HS-5 (cell line): ENCODE measurements at places on chromosomes 2 and 18.

DNA sequence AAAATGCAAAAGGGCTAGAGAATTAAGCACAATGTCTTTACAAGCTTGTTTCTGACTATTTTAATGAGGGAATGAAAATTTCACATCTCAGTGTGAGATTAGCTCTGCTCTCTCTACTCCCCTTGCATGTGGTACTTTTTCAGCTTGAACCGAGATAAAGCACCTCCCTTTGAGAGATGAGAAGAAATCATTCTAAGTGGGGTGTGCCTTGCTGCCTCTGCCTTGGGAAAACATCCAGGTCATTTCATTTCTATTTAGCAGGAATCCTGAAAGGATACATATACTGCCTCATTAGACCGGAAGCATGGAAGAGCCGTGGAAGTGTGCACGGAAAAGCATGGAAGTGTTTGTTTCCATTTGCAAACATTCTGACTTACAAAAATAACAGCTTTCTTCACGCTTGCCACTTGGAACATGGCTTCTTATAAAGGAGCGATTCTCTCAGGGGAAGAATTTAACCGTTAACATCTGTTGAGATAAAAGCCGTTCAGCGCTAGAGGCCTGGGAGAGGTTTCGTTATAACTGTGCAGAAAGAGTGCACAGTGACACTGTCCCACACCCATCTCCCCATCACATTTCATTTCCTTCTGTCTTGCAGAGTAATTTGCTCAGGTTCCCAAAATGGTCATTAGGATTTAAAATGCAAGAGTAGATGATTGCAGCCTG, 16.7 kb downstream of the NOSTRIN start:
- no peak for DNase-seq

- no peak for DNase-seq
These were observed 49.0 kb downstream of the PIAS2 start for GRCh38 chr18:46868169-46868921.

GRCh38 chr2:9261231-9261883, 54.7 kb downstream of the ASAP2 start:
- no peak for DNase-seq

GRCh38 chr2:236642125-236642524, 72.5 kb downstream of the ACKR3 start:
- no peak for DNase-seq

DNA sequence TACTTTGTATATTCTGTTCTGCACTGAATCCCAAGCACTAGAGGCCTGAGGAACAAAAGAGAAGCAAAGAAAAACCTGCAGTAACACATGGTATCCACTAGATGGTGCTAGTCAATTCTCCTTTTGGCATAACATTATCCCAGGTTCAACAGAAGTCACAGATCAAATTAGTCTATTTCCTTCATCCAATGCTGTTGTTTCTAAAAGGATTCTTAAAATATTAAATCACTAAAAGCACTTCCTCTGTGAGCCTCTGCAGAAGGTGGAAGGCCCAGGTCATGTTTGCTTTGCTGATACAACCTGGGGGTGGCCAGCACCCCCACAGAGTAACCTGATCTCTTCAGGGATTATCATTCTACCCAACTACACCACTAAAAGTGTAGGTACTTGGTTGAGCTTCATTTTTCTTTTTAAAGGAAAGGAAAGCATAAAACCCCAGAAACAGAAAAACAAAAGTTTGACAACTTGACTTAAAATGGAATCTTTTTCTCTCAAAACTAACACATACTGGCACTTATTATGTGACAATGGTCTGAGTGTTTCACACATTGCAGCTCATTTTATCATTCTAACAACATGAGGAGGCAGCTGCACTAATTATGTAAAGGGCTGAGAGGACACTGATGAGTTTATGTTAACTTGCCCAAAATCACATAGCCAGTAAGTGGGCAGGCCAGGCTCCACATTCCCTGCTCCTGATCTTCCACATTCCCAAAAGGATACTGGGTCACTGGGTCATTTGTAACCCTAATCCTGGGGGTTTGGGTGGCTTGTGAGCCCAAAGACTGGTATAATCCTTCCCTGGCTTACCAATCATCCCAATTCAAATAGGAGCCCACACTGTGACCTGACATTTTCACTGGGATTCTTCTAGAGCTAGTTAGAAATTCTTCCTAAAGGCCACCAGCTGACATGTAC, 66.8 kb upstream of the DNER start:
- peak; percentile 36 for DNase-seq

GRCh38 chr2:67215214-67216055, 181.7 kb upstream of the ETAA1 start:
- DNase-seq, result no peak

DNA sequence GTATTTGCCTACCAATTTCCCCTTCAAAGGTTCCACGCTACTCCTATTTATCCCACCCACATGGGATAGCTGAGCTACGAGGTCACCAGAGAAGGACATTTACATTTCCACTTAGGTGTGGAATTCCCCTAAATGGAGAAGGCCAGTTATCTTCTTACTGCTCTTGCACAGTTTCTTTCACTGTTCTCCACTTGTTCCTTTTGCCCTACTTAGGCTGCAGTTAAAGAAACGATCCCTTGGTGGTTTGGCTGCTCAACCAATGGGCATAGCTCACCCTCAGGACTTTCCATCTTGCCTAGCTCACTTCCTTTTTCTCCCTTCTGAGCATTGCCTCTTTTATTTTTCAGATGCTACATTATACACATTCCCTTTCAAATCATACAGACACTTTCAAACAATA, 11.2 kb upstream of the NABP1 start:
- DNase-seq, result no peak

- no peak for DNase-seq
These were observed 54.5 kb downstream of the TSHZ1 start for GRCh38 chr18:75264926-75265597.

DNA sequence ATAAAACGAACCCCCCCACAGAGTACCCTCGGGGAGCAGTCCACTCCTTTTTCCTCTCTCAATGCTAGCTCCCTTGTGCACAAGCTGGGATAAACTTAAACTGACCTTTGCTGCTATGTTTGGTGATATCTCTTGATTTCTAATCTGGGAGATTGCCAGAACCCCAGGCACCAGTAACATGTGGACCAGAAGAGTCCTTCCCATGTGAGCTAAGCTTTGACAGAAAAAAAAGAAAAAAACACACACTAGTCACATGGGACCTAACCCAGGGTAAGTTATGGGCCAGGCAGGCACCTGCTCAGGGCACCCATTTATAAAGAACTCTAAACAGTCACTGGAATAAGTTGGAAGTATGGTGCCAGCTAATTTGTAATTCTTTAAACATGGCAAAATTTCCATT, 242.6 kb downstream of the EN1 start:
- DNase-seq, result no peak

- DNase-seq, result no peak
These were observed 264.9 kb upstream of the EPAS1 start for GRCh38 chr2:46032161-46032813.

- DNase-seq, result no peak
These were observed 39.1 kb downstream of the SLC3A1 start for GRCh38 chr2:44314362-44314761.

DNA sequence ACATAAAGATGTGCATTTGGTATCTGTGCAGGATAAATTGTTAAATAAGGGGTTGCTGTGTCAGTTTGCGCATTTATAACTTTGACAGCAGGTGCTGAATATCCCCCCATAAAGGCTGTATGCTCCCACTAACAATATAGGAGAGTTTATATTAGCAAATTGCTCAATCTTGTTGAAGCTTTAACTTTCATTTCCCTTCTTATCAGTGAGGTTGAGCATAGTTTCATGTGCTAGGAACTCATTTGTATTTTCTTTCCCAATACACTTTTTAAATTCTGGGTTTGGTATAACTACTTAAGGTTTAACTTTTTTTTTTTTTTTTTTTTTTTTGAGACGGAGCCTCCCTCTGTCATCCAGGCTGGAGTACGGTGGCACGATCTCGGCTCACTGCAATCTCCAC, 89.0 kb downstream of the FAM117B start:
- DNase-seq, result no peak

- no peak for DNase-seq
These were observed 51.3 kb upstream of the FOSL2 start for GRCh38 chr2:28341208-28341891.

DNA sequence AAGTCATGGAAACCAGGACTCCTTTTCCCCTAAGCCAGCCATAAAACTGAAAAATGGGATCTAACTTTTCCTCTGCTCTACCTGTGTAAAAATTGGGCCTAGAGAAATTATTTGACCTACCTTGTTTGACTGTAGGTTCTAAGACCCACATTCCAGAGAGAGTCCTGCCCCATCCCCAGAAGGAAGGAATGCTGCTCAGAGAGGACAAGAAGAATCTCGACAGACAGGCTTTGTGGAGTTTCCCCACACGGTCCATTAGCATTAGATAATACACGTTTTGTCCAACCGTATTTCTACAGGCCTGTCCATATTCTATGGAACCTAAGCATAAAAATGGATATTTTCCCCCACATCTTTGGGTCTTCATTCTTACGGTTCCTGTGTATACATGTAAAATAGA, 403.3 kb downstream of the METTL4 start:
- DNase-seq, result no peak

GRCh38 chr2:183079139-183079775, 710 bp downstream of the DUSP19 start:
- no peak for DNase-seq

GRCh38 chr2:179470992-179471391, 206.4 kb upstream of the SESTD1 start:
- no peak for DNase-seq

- DNase-seq, result no peak
These were observed 51.1 kb downstream of the LPIN2 start for GRCh38 chr18:2961821-2962220.

DNA sequence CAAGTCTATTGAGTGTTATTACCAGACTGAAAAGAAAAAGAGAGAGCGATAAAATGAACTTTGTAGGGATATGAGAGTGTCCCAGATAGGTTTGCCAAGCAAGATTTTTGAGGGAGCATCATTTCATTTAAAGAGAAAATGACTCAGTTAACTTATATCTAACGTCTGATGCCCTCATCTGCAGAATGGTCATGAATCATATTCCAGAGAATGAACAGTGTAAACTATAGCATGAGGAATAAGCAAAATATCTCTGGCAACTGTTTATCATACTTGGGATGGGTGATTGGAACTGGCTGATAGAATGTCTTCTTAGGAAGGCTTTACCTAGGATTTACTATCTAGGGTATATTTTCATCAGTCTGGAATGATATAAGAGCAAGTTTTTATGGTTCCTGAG, 289.4 kb downstream of the CMPK2 start:
- no peak for DNase-seq

- no peak for DNase-seq
These were observed 196.5 kb downstream of the MYO1B start for GRCh38 chr2:191441496-191442214.

- DNase-seq, result no peak
These were observed 669.7 kb upstream of the SALL3 start for GRCh38 chr18:78309924-78310323.

DNA sequence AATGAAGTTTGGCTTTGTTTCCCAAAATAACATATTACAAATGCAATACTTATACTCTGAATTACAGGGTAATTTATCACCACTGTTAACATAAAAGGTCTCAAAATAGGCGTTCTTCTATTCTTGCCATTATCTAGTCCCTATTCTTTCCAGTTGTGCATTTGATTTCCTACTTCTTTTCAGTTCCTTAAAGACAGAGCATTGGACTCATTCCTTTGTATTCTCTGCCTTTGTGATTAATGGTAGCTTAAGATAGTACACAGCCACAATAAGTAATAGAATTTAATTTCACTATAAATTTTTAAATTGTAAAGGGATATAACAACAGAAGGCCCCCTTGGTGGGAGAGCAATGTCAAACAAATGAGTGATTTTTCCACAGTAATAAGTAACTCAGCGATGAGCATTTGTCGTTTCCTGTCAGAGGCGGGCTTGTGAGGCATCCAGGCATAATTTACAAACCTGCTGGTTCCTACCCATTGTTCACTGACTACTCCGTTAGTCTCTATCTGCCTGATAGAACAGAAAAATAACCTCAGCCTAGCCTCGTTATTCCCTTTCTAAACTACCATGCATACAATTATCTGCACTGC, 456.6 kb upstream of the REG3G start:
- DNase-seq, result no peak
